Left renal pelvis (tissue), 4 donors: ENCODE measurements at places on chromosomes 2 and 18. TPM values are rescaled to one million over a fixed set of nuclear protein-coding genes. Genes with fewer than 3 reads are reported as not detected.

- peak; percentile 56 for DNase-seq
These were observed 1.2 kb downstream of the CFLAR start for GRCh38 chr2:201116959-201117734.

DNA sequence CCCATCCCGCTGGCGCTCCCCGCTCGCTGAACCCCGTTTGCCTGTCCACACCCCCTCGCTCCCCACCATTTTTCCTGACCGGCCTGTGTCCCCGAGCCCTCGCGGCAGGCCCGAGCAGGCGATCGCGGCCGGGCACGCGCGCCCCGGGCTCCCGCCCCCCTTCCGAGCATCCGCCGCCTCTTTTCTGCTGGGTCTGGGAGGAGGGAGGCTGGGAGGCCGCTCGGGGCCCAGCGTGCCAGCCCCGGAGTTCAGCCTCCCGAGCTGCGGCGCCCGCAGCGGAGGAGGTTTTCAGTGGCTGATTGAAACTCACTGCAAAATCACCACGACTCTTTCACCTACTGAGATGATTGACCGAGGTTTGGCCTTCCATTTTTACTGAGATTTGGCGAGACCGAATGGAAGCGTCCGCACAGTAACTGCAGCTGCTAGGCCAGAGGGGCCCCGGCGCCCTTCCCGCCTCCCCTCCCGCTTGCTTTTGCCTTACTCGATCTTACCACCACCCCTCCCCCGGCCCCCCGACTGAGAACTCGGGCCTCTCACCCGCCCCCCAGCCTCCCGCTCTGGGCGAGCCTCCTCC lies 4.8 kb downstream of the SOX11 start:
- DNase-seq, result peak; percentile 59

- DNase-seq, result no peak
These were observed 42.3 kb downstream of the EN1 start for GRCh38 chr2:118805064-118805690.

GRCh38 chr2:224894356-224894755 lies 147.9 kb downstream of the DOCK10 start:
- no peak for DNase-seq

DNA sequence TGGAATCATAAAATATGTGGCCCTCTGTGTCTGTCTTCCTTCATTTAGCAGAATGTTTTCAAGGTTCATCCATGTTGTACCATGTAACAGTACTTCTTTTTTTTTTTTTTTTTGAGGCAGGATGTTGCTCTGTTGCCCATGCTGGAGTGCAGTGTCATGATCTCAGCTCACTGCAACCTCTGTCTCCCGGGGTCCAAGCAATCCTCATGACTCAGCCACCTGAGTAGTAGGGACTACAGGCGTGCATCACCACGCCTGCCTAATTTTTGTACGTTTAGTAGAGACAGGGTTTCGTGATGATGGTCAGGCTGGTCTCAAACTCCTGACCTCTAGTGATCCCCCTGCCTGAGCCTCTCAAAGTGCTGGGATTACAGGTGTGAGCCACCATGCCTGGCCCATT lies 31.2 kb downstream of the RAB1A start:
- no peak for DNase-seq

DNA sequence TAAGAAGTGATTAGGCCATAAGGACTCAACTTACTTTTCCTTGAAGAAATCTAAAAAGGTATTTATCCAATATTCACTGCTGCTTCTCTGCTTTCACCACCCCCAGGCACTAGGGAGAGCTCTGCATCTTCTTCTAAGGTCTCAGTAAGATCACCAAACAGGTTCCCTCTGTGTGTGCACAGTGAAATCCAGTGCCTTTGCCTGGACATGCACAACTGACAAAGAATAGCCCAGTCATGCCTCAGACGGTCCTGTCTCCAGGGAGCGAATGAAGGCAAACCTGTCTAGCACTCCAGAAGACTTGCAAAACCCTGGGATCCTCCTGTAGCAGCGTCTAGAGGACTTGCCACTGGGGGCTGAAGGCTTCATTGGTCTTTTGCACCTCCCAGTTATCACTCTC lies 344.5 kb upstream of the LRATD1 start:
- DNase-seq, result no peak

- DNase-seq, result no peak
These were observed 10.6 kb downstream of the EMX1 start for GRCh38 chr2:72927619-72928550.

DNA sequence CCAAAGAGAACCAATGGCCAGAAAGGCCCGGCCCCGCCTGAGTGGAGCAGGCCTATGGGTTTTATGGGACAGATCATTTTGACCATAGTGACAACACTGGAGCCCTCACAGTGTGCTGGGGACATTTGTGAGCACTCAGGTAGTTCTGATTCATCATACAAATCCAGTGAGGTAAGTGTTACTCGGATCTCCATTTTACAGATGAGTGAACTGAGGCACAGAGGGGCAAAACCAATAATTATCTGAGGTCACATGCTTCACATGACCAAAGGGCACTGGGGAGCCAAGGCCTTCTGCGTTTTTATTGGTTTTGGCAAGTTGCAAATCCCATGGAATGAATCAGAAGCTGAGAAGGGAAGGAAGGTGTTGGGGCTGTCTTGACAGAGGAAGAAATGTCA lies 111.5 kb upstream of the MGAT5 start:
- no peak for DNase-seq

- no peak for DNase-seq
These were observed 213.9 kb upstream of the AGAP1 start for GRCh38 chr2:235279965-235280364.

DNA sequence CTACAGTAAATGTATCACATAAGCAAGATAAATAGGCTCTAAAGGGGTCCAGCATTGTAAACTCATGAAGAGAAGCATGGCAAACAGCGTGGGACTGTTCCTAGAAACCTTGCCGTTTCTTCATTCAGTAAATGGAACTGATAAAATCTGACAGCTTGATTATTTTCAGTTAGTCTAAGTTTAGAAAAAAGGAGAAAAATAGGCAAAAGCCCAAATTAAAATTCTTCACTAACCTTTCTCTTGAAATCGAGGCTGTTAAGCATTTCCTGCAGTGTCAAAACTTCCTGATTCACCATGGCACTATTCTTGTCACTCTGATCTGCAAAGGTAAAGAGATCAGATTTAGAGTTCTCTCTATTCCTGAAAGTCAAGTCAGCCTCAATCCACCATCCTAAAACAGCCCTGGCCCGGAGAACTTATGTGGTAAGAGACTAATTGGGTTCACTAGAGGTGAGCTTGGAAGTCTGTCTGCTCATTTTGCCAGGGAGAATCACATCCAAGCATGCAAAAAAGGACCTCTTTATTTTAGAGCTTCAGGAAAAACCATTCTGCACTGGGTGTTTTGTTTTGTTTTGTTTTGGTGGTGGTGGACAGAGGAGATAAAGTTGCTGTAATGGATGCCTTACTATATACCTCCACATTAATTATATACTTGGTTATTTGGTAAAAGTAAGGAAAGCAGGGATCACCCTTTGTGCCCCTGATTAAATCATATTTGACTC lies 52.4 kb upstream of the STAT1 start:
- DNase-seq, result no peak

DNA sequence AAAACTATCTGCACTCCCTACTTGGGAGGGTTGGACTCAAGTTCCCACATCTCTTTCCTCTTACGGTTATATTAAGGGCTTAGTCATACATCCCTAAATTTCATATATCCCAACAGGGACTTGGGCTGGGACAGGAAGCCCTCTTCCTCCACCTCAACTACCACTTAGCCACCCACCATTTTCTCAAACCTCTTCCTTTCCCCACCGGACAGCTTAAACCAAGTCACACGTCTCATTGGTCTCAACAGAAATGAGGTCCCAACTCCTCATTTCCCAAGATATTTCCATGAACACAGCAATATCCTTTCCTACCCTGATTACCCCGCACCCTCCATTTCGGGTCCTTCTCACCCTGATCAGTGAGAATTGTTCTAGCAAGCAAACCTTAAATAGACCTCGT lies 736 bp downstream of the ZSCAN30 start:
- DNase-seq, result no peak

DNA sequence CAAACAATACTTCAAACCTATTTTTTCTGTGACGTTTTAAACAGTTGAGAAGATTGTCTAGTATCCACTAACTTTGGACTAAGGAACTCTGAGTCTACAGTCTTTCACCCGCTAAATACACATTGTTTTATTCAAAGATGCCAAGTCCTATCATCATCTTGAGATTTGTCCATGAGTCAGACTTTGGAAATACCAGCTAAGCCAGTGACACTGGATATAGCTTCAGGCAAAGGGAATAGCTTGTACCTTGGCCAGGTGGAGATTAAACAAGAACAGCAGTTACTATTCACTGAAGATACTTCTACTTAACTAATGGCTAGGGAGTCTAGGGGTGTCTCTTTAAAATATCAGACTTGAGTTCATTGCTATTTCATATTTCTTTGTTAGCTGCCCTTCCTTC lies 137.5 kb downstream of the COMMD1 start:
- no peak for DNase-seq

GRCh38 chr2:235614900-235615712 lies 121.3 kb downstream of the AGAP1 start:
- DNase-seq, result no peak

The PTH2R gene
- 39.7 TPM for polyA plus RNA-seq

The L3MBTL4 gene
- polyA plus RNA-seq, result 1.1 TPM

The MRPL33 gene
- polyA plus RNA-seq, result 160 TPM

The RIT2 gene
- polyA plus RNA-seq, result 0.14 TPM

The DPP4 gene
- 106 TPM for polyA plus RNA-seq

The TMEM37 gene
- 6.4 TPM for polyA plus RNA-seq

The TXNL1 gene
- polyA plus RNA-seq, result 94.3 TPM
